ENCODE measurements at places on chromosomes 3 and 15. TPM values are rescaled to one million over a fixed set of nuclear protein-coding genes. Genes with fewer than 3 reads are reported as not detected.

Gene RETNLB
- not detected for polyA plus RNA-seq

Gene CNTN6
- polyA plus RNA-seq, result not detected

- H3K4me1 ChIP-seq, result no peaks in the 10 kb centered on the region
- H3K36me3 ChIP-seq, result no peaks in the 10 kb centered on the region
- DNase-seq, result peak; percentile 45
- H3K27ac ChIP-seq, result no peak overlapping the region
- H3K4me3 ChIP-seq, result no peak overlapping the region
- H3K27me3 ChIP-seq, result no peaks in the 10 kb centered on the region
Measured at GRCh38 chr3:143951351-143951971, 20.2 kb upstream of the DIPK2A start.

Gene SLC12A1
- not detected for polyA plus RNA-seq

- no peaks in the 10 kb centered on the region for H3K27me3 ChIP-seq
- peak overlapping the region; percentile 81 for H3K4me3 ChIP-seq
- no peaks in the 10 kb centered on the region for H3K36me3 ChIP-seq
- peak overlapping the region; percentile 28 for H3K27ac ChIP-seq
Measured at GRCh38 chr3:15330031-15330596, 2.3 kb downstream of the SH3BP5 start.

Gene UBA5
- 31.6 TPM for polyA plus RNA-seq

GRCh38 chr3:105277656-105278055 is 89.1 kb upstream of the ALCAM start:
- H3K36me3 ChIP-seq, result no peaks in the 10 kb centered on the region
- no peak for DNase-seq
- no peaks in the 10 kb centered on the region for H3K27me3 ChIP-seq
- no peak overlapping the region for H3K4me3 ChIP-seq
- H3K4me1 ChIP-seq, result no peaks in the 10 kb centered on the region
- H3K27ac ChIP-seq, result no peak overlapping the region

Gene ANKRD34C
- polyA plus RNA-seq, result not detected

Gene PRICKLE2
- 3.8 TPM for polyA plus RNA-seq

DNA sequence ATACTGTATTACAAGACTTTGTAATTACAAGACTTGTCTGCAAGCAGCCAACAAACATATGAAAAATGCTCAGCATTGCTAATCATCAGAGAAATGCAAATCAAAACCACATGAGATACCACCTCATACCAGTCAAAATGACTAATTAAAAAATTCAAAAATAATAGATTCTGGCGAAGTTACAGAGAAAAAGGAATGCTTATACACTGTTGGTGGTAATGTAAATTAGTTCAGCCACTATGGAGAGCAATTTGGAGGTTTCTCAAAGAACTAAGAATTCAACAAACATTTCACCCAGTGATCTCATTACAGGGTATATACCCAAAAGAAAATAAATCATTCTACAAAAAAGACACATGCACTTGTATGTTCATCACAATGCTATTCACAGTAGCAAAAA is 617.5 kb upstream of the CCDC54 start:
- no peak for DNase-seq
- H3K4me1 ChIP-seq, result no peaks in the 10 kb centered on the region
- no peaks in the 10 kb centered on the region for H3K36me3 ChIP-seq
- no peak overlapping the region for H3K27ac ChIP-seq
- H3K27me3 ChIP-seq, result no peaks in the 10 kb centered on the region
- H3K4me3 ChIP-seq, result no peak overlapping the region

DNA sequence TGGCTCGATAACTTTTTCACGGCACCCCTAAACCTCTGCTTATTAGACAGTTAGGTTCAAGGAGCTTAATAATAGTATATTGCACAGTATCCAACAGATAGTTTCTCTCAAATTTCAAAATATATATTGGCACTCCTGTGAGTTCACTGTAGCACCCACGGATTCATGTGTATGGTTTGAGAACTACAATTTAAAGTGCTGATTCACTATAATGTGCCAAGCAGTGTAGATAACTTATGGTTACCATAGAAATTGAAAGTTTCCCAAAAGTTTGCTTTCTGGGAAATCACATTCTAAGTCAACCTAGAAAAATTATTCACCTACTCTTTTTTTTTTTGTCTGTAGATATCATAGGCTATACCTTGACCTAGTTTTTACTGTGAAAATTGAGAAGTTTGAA is 86.6 kb downstream of the GAP43 start:
- no peak for DNase-seq
- H3K27me3 ChIP-seq, result no peaks in the 10 kb centered on the region
- no peak overlapping the region for H3K27ac ChIP-seq
- peaks cover 27% of the 10 kb centered on the region for H3K4me1 ChIP-seq

DNA sequence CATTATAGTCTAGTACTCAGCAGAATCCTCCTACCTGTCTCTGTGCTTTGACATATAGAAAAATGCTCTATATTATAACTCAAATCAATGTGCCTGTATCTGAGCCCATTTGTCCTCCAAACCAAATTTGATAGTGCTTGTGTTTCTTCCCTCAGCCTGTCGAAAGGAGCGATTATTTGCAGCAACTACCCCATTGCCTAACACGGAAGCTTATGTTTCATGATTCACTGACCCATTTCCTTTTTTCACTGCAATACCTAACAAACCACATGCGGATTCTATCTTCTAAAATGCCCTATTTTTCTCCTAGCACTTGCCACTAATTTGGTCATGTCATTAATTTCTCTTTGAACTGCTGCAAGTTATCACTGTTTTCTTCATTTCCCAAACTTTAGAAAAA is 1220.6 kb upstream of the CADM2 start:
- no peak overlapping the region for H3K4me3 ChIP-seq
- H3K36me3 ChIP-seq, result no peaks in the 10 kb centered on the region
- no peaks in the 10 kb centered on the region for H3K4me1 ChIP-seq
- no peak overlapping the region for H3K27ac ChIP-seq

Measured in stomach (tissue), 19 donors.